Testis (tissue), 5 donors: ENCODE measurements at places on chromosomes 12 and 14. TPM values are rescaled to one million over a fixed set of nuclear protein-coding genes. Genes with fewer than 3 reads are reported as not detected.
A peak's percentile ranks its signal among the peaks of the same experiment; 100 is the strongest.

DNA sequence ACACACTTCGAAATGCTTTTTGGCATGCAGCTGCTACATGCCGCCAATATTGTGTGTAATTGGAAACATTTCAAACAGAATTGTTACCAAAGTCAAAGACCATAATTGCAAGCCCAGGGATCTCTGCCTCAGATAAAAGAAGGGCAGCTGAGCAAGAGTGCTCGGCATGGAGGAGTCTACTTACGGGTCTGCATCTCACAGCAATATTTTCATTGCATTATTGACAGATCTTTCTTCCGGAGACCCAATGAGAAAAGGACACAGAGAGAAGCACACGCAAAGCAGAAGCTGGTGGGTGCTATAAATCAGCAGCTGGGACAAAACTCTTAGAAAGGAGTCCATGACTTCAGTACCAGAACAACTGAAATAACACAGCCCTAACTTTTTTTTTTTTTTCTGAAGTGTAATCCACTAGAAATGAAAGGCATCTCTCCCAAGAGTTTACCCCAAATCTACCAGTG is 4.9 kb downstream of the PRICKLE1 start:
- DNase-seq, result no peak
- H3K27me3 ChIP-seq, result no peaks in the 10 kb centered on the region

DNA sequence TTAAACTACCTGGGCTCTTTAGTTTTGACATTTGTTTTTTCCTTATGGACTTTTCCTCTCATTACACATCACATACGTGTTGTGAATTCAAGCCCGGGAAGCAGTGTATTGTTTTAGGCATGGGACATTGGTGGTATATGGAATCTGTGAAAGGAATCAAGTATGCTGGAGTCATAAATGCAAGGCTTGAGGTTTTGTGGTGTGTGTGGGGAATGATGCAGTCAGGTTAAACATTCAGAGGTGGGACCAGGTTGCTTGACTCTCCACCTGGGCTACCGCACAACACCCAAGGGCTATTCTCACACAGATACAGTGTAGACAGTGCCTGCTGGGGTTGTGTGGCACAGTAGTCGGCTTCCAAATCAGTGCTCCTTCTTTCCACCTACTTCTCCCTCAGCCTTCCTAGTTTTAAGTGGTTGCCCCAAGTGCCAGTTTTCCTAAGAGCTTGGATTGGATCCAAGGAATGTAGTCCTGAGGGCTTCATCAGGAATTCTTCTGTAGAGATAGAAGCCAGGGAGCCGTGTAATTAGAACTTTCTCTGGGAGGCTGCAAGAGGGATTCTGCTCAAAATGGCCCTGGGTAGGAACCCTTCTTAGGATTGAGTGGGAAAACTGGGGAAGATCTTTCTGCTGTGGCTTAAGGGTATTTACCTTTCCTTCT is 243.7 kb downstream of the C12orf75 start:
- no peaks in the 10 kb centered on the region for H3K4me1 ChIP-seq
- no peak overlapping the region for H3K27ac ChIP-seq
- no peak for DNase-seq
- no peak overlapping the region for H3K4me3 ChIP-seq

Gene RNFT2
- 11.7 TPM for polyA plus RNA-seq

DNA sequence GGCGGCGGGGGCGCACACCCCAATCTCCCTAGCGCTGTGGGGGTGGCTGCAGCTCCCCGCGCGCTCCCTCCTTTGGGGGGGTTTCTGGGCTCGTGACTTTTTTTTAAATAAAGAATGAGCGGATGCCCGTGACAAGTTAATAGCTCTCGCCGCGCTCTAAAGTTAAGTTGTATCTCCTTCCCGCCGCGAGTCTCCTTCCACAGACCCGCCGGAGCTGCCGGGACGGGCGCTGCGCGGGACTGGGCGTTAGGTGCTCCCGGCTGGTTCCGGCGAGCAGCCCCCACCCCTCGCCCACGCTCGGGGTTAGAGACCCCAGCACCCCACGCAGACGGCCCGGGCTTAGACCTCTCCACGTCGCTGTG is 82.6 kb upstream of the HMGA2 start:
- H3K27ac ChIP-seq, result no peak overlapping the region
- no peaks in the 10 kb centered on the region for H3K36me3 ChIP-seq
- DNase-seq, result no peak

Gene PRR4
- 1.3 TPM for polyA plus RNA-seq

- H3K36me3 ChIP-seq, result no peaks in the 10 kb centered on the region
- no peak for DNase-seq
- no peaks in the 10 kb centered on the region for H3K27me3 ChIP-seq
Measured at GRCh38 chr14:64860039-64860438, 19.7 kb downstream of the SPTB start.

Gene LRRC9
- 10.1 TPM for polyA plus RNA-seq

Gene PPP4R4
- polyA plus RNA-seq, result 15.8 TPM

GRCh38 chr12:130559806-130560205 is 156.3 kb downstream of the RIMBP2 start:
- H3K4me3 ChIP-seq, result no peak overlapping the region
- no peak overlapping the region for H3K27ac ChIP-seq
- no peaks in the 10 kb centered on the region for H3K4me1 ChIP-seq
- no peaks in the 10 kb centered on the region for H3K27me3 ChIP-seq
- H3K36me3 ChIP-seq, result no peaks in the 10 kb centered on the region
- DNase-seq, result no peak

DNA sequence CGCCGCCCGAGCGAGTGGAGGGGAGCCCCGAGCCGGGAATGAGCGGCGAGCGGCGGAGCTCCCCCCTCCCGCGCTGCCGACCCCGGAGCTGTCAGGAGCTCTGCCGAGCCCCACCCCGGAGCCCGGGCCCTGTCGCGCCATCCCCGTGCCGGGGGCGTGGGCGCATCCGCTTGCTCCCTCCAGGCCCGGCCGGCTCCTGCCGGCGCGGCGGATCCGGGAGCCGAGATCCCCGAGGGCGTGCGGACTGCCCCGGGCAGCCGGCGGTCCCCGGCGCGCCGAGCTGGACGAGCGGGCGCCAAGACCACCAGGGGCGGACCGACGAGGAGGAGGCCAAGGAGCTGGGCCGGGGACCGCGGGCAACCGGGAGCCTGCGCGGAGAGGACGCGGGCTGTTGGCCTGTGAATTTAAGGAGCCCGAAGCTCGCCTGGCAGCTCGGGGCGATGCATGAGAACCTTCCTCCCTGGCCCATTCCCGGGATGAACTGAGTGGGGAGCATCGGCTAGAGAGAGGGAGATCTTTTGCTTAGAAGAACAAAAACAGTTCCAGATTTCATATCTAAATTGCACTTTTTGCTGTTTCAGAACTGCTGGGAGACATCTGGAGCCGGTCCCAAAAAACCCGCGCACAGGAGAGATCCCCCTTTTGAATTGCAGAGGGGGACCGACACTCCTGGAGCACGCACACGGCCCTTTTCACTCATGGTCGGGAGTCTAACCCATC is 2.0 kb downstream of the PTHLH start:
- no peaks in the 10 kb centered on the region for H3K36me3 ChIP-seq
- no peaks in the 10 kb centered on the region for H3K27me3 ChIP-seq
- peak; percentile 40 for DNase-seq
- H3K4me1 ChIP-seq, result peaks cover 26% of the 10 kb centered on the region
- H3K27ac ChIP-seq, result no peak overlapping the region
- H3K4me3 ChIP-seq, result peak overlapping the region; percentile 57

- H3K4me3 ChIP-seq, result no peak overlapping the region
- no peaks in the 10 kb centered on the region for H3K36me3 ChIP-seq
- peaks cover 12% of the 10 kb centered on the region for H3K4me1 ChIP-seq
- no peaks in the 10 kb centered on the region for H3K27me3 ChIP-seq
Measured at GRCh38 chr14:103028161-103028767, 29.1 kb downstream of the CDC42BPB start.

GRCh38 chr12:75724928-75725312 is 213.5 kb upstream of the KRR1 start:
- peak; percentile 19 for DNase-seq
- no peaks in the 10 kb centered on the region for H3K36me3 ChIP-seq
- no peak overlapping the region for H3K27ac ChIP-seq
- no peaks in the 10 kb centered on the region for H3K27me3 ChIP-seq
- H3K4me1 ChIP-seq, result peaks cover 29% of the 10 kb centered on the region

Gene YEATS4
- polyA plus RNA-seq, result 112 TPM

Gene MYO1H
- 2.9 TPM for polyA plus RNA-seq

DNA sequence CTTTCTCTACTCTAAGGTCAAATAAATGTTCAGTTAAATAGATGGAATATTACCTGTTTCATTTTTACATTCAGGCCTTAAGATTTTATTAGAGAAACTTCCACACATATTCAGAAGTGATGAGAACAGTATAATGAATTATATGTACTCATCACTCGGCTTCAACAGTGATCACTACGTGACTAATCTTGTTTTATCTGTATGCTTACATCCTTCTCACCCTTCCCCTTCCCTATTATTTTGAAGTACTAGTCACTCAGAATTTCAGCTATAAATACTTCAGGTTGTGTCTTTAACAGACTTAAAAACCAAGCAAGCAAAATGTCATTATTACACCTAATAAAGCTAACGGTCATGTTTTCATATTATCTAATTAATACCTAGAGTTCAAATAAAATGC is 34.9 kb downstream of the ETV6 start:
- no peaks in the 10 kb centered on the region for H3K27me3 ChIP-seq
- H3K36me3 ChIP-seq, result no peaks in the 10 kb centered on the region
- H3K27ac ChIP-seq, result no peak overlapping the region
- no peak overlapping the region for H3K4me3 ChIP-seq
- DNase-seq, result no peak

- no peak for DNase-seq
- no peaks in the 10 kb centered on the region for H3K27me3 ChIP-seq
- no peak overlapping the region for H3K27ac ChIP-seq
- no peaks in the 10 kb centered on the region for H3K4me1 ChIP-seq
- no peaks in the 10 kb centered on the region for H3K36me3 ChIP-seq
Measured at GRCh38 chr14:97791906-97792305, 994.7 kb downstream of the VRK1 start.

DNA sequence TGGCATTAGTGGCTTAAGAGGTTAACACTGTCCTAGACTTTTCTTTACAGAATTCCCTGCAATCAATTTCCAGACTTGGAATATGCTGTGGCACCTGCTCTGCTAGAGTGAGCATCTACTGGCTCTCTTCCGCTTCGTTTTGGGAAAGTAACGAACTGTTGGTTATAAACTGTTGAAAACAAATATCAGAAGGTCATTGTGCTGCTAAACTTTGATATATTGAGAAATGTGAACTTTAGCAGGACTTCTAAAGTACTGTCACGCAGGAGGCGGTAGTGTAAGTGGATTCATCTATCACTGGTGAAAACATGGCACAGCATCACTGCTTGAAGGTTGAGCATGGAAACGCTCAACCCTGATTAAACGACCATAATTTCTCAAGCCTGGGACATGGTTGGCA is 348.9 kb downstream of the FLRT2 start:
- no peak overlapping the region for H3K27ac ChIP-seq
- H3K4me1 ChIP-seq, result no peaks in the 10 kb centered on the region
- no peak overlapping the region for H3K4me3 ChIP-seq
- DNase-seq, result no peak
- H3K36me3 ChIP-seq, result no peaks in the 10 kb centered on the region

GRCh38 chr12:53048033-53048779 is 1.7 kb upstream of the TNS2 start:
- peaks cover 76% of the 10 kb centered on the region for H3K4me1 ChIP-seq
- H3K27me3 ChIP-seq, result no peaks in the 10 kb centered on the region
- peak overlapping the region; percentile 92 for H3K27ac ChIP-seq
- DNase-seq, result peak; percentile 67

GRCh38 chr12:25840678-25841465 is 117.6 kb upstream of the RASSF8 start:
- no peaks in the 10 kb centered on the region for H3K27me3 ChIP-seq
- H3K27ac ChIP-seq, result no peak overlapping the region
- no peak for DNase-seq
- H3K36me3 ChIP-seq, result no peaks in the 10 kb centered on the region
- H3K4me3 ChIP-seq, result no peak overlapping the region
